ENCODE measurements at places on chromosomes 11 and 22. TPM values are rescaled to one million over a fixed set of nuclear protein-coding genes. Genes with fewer than 3 reads are reported as not detected.

- H3K27ac ChIP-seq = no peak overlapping the region
- H3K4me1 ChIP-seq = peaks cover 10% of the 10 kb centered on the region
- no peak overlapping the region for H3K4me3 ChIP-seq
- H3K27me3 ChIP-seq = no peaks in the 10 kb centered on the region
- H3K36me3 ChIP-seq = no peaks in the 10 kb centered on the region
Observed at GRCh38 chr11:72930008-72930407, 115.8 kb downstream of the ATG16L2 start.

DNA sequence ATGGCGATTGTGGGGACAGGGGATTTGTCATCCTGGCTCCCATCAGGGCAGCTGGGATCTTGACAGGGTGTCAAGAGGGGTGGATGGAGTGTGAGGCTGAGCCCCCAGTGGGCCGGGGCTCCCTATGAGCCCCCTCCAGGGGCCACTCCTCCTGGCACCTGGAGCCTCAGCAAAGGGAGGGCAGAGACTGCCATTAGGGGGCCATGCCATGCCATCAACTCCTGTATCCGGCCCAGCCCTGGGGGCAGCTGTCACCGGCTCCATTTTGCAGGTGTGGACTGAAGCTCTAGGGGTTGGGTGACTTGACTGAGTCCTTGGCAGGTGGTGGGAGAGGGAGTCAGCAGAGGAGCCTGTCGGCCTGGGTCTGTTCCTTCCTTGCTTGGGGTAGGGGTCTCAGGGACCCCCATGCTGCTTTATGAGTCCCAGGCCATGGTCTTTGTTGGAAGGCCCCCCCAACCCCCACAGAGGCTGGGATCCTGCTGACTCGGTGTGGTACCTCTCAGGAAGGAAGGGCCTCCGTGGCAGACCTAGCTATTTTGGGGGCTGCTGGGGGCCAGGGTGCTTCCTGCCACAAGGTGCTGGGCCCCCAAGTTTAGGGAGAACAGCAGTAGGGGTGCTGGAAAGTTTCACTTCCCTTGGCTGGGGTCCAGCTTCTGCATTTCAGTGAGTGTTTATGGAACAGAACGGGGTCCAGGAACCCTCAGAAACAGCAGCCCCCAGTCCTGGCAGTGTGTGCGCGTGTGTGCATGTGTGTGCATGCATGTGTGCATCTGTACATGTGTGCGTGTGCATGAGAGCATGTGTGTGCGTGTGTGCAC, 1.5 kb downstream of the ACY3 start:
- no peaks in the 10 kb centered on the region for H3K36me3 ChIP-seq
- no peaks in the 10 kb centered on the region for H3K4me1 ChIP-seq
- peaks cover 21% of the 10 kb centered on the region for H3K27me3 ChIP-seq
- H3K27ac ChIP-seq = no peak overlapping the region
- no peak for DNase-seq

DNA sequence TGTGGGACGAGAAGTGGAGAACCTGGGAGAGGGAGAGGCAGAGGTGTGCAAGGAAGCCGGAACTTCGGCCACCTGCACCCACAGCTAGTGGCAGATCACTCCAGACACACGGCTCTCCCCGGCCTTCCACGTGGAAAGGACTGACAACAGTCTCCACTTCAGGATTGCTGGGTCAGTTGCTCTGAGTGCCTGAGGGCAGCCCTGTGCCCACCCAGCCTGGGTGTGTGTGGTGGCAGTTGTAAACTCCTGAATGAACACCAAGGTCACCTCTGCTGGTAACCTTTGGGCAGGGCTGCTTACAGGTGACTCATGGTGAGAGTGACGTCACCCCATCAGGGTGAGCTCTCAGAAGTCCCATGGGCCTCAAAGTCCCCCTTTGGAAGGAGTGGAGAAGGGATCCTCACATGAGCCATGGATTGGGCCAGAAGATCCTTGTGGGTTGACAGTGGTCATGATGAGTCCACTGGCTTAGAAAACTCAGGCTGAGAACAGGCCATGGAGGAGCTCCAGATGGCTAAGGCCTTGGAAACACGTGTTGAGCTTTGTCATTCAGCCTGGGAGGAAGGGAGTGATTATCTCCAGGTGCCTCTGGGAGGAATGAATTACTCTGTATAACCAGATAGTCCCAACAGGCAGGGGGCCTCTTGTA, 71.3 kb downstream of the BCR start:
- H3K27ac ChIP-seq = no peak overlapping the region
- no peak overlapping the region for H3K4me3 ChIP-seq
- peaks cover 25% of the 10 kb centered on the region for H3K4me1 ChIP-seq
- no peak for DNase-seq

The CEP126 gene
- 6.4 TPM for total RNA-seq

The KRTAP5-3 gene
- not detected for total RNA-seq

The CTSW gene
- total RNA-seq = 20.6 TPM

DNA sequence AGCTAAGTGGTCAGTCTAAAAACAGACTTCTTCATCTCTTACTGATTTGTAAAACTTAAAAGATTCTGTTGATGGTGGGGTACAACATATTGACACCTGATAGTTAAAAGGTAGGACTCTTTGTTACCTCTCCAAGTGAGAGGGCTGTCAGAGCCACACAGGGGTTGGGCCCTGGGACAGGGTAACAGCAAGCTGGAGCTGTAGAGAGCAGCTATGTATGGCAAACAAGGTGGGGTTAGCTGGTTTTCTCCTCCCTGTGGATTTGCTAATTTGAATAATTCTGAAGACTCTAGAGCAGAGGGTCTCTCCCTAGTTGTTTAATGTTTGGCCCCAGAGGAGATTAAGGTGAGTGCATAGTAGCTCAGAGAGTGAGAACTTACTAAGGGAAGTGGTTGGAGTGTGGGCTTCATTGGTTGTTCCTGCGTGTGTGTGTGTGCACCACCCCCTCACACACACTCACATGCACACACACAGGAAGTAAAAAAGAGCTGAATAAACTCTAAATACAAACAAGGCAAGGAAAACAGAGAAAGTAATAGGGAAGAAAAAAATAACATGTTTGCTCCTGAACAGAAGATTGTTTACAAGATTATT, 9.2 kb upstream of the GAS2 start:
- no peak for DNase-seq
- H3K27me3 ChIP-seq = no peaks in the 10 kb centered on the region
- H3K36me3 ChIP-seq = no peaks in the 10 kb centered on the region
- no peak overlapping the region for H3K27ac ChIP-seq
- H3K4me1 ChIP-seq = no peaks in the 10 kb centered on the region

DNA sequence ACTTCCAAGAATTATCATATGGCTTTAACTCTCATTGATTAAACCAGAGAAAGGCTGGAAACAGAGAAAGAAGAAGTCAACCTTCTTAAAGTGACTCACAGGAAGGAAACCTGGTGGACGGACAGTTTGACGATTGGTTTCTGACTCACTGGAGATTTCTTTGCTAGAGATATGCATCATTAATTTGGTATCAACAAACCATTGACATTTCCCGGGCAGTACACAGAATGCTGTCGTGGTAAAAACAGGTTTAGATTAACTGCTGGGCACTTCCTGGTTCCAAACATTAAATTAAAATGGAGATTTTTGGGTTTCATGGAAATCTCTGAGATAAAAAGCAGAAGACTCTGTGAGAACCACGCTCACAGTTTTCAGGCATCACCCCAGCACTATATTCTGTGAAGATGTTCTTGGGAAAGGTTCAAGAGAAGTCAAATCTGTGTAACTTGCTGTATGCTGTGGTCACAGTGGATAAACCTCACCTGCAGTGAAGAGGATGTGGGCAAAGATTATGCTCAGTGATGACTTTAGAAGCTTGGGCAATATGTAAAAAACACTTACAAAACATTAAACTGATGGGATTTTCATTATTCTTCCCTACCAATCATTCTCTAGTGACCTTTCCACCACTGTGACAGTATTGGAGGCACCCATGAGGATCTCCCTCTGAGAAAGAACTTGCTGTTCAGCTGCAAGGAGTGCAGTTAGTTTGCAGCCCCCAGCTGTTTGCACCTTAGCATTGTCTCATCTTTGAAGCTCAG, 61.1 kb upstream of the CD44 start:
- peaks cover 20% of the 10 kb centered on the region for H3K4me1 ChIP-seq
- H3K4me3 ChIP-seq = no peak overlapping the region
- no peak overlapping the region for H3K27ac ChIP-seq
- no peaks in the 10 kb centered on the region for H3K27me3 ChIP-seq
- H3K36me3 ChIP-seq = no peaks in the 10 kb centered on the region

Data from lower lobe of right lung (tissue), 2 donors.